ENCODE measurements at places on chromosomes 6 and 20.
A peak's percentile ranks its signal among the peaks of the same experiment; 100 is the strongest.

DNA sequence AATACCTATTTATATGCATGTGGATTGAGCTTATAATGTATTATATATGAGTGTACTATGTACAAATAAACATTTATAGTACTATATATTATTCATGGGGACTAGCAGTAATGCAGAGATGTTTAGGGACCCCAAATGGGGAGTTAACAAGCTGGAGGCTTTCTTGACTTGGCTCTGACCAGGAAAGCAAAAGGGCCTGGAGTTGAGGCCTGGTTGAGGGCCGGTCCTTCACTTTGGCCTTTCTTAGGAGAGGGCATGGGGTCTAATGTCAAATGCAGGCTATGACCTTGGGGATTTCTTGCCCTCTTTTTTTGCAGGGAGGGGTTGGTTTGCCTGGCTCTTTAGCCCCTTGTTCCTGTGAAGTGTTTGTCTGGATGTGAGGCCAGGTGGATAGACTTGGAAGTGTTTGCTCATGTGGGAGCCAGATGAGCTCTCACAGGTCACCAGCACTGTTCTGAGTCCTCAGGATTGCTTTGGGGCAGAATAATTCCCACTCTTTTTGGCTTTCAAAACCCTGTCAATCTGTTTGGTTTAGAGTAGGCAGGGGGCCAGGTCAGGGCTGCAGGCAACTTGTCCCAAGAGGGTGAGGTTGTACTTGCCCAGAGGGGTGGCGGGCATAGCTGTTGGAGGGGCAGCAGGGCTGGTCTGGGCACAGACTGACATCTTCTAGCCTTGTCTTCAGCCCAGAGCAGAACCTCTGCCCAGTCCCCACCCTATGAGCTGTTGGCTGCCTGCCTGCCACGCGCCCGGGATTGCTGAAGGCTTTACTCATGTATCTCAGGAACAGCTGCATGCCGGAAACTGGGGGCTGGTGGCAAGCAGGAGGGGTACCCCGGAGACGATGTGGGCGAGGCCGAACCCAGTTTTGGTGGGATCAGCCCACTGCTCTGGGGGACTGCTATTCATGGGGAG is 14.6 kb downstream of the TJAP1 start:
- DNase-seq = no peak

DNA sequence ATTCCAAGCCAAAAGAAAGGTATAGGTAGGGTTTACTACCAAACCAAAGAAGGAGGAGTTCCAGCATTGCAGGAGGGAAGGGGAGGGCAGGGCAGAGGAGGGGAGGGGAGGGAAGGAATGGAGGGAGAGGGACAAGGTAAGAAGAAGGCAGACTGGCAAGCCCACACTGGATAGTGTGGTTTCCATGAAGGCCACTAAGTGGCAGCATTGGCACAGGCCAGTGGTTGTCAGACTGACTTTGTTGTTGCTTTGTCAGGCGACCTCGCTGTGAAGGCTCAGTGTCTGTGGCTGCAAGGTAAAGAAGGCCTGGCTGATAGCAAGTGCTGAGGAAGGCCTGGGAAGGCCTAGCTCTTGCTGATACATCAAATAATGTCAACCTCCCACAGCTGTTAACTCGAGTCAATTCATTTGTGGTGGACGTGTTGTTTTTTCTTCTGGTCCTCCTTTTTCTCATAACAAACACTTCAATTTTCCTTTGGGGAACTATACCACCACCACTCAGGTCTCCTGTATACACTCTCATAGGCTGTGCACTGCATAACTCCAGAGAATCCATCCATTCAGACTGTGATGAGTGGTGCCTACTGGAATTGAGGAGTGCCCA is 7.7 kb upstream of the ZNF334 start:
- peak; percentile 26 for DNase-seq

DNA sequence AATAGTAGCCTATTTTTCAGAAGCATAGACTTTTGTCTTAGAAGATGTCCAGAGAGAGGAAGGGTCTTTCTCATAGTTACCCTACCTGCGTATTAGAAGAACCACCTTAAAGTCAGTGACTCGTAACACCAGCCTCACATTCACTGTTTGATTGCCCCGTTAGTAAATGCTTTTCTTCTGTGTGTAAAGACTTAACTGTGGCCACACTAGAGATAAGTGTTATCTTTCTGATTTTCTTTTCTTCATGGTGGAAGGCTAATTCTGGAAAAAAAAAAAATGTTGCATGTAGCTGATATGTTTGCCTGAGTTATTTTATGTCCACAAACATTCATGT is 83.9 kb downstream of the SAMD3 start:
- no peak for DNase-seq

DNA sequence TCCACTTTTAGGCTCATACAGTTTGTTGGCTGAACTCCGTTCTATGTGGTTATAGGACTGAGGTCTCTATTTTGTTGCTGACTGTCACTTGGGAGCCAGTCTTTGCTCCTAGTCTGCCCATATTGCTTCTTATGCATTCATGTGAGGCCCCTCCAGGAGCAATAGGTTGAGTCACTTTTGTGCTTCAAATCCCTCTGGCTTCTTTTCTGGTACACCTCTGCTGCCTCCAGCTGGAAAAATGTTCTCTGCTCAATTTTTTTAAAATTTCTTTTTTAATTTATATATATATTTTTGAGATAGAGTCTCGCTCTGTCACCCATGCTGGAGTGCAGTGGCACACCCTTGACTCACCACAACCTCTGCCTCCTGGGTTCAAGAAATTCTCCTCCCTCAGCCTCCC is 42.7 kb upstream of the NOX3 start:
- DNase-seq = no peak

- no peak for DNase-seq
These were observed 161.0 kb downstream of the COL12A1 start for GRCh38 chr6:75044846-75045245.

- DNase-seq = no peak
These were observed 289.2 kb downstream of the CD83 start for GRCh38 chr6:14406614-14407331.

- peak; percentile 86 for DNase-seq
These were observed at the start of gene TMEM242 for GRCh38 chr6:157323255-157323965. TMEM242 (minus strand) TSS chr6:157323519; CDS start chr6:157323499, 20 bp downstream.

GRCh38 chr6:39281312-39281980 is 32.8 kb downstream of the KCNK17 start:
- no peak for DNase-seq

- DNase-seq = no peak
These were observed 620.5 kb upstream of the CITED2 start for GRCh38 chr6:139994998-139995397.

DNA sequence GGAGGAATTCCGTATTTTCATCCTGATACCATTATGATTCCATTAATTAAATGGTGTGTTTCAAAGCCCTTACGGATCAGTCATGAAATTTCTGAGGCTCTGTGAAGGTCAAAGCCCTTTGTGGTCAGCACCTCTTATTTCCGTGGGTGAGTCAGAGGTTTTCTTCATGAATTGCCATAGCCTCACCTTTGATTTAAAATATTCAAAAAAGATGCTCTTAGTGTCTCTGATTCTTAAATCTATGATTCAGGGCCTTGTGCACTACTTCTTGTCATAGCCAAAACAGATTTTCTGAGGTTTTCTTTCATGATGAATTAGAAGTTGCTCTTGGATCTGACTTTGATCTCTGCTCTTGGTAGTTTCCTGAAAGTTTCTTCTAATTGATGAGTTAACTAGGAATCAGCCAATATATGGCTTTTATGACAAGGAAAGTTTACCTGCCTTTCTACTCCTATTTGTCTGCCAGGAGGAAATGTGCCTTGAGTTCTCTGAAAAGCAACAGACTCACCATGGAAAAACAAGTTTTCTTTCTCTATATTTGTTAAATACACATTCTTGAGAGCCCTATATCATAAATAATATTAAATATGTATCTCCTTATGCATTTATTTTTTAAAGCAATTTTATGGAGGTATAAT is 613.0 kb downstream of the UTRN start:
- DNase-seq = no peak

- DNase-seq = no peak
These were observed 377.4 kb downstream of the CD109 start for GRCh38 chr6:74073429-74073828.

GRCh38 chr20:14924433-14924832 is 587.0 kb upstream of the FLRT3 start:
- no peak for DNase-seq

GRCh38 chr20:8971669-8972316 is 97.1 kb upstream of the PLCB4 start:
- no peak for DNase-seq

DNA sequence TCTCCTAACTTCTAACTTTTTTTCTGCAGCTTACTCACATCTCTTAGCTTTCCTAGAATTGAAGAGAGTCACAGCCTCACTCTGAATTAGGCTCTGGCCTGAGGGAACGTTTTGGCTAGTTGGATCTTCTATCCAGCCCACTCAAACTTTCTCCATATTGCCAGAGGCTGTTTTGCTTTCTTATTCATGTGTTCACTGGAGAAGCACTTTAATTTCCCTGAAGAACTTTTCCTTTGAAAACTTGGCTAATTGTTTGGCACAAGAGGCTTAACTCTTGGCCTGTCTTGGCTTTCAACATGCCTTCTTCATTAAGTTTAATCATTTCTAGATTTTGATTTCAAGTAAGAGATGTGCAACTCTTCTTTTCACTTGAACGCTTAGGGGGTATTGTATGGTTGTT is 138.2 kb upstream of the PLCB4 start:
- DNase-seq = no peak

DNA sequence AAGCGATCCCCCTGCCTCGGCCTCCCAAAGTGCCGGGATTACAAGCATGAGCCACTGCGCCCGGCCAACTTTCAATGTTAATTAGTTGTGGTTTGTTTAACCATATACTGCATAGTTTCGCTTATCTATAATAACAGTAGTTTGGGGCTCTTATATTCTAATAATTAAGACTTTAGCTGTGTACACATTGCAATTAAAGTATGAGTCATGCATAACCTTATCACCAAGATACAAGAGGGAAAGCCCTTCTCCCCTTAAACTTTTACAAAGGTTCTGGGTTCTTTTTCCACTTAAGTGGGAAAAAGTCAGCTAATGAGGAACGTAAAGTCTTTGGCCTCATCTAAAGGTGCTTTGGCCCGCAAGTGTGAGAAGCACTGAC is 3.2 kb upstream of the MCCD1 start:
- DNase-seq = no peak

DNA sequence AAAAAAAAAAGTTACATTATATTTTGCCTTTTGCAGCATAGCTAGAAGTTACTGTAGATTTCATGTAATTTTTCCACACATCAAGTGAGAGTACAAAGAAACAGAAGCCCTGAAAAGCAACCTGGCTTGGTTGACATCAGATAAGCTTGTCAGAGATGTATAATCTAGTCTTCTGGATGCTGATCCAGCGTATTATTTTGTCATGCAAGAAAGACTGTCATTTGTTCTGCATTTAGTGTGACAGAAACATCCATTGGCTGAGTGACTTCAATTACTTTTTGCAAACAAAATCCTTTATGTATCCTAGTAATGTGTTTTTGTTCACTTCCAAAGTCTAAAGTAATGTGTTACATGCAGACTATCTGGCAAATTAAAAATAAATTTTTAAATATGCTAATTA is 75.3 kb downstream of the FAM83B start:
- no peak for DNase-seq

DNA sequence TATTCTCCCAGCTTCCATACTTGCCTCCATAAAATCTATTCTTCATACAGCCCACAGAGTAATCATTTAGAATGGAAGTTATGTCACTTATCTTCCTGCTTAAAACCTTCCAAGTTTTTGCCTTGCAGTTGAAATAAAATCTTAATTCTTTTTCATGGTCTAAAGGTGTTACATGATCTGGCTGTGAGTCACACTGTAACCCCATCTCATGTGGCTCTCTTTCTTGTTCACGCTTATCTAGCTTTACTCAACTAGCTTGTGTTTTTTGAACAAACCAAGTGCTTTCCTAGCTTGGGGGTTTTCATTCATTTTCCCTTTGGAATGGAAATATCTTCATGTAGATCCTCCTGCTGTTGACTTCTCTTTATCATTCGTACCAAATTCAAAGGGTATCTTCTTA is 23.6 kb upstream of the THEMIS start:
- no peak for DNase-seq
